Testis (tissue), 5 donors: ENCODE measurements at places on chromosomes 6 and 20. TPM values are rescaled to one million over a fixed set of nuclear protein-coding genes. Genes with fewer than 3 reads are reported as not detected.

DNA sequence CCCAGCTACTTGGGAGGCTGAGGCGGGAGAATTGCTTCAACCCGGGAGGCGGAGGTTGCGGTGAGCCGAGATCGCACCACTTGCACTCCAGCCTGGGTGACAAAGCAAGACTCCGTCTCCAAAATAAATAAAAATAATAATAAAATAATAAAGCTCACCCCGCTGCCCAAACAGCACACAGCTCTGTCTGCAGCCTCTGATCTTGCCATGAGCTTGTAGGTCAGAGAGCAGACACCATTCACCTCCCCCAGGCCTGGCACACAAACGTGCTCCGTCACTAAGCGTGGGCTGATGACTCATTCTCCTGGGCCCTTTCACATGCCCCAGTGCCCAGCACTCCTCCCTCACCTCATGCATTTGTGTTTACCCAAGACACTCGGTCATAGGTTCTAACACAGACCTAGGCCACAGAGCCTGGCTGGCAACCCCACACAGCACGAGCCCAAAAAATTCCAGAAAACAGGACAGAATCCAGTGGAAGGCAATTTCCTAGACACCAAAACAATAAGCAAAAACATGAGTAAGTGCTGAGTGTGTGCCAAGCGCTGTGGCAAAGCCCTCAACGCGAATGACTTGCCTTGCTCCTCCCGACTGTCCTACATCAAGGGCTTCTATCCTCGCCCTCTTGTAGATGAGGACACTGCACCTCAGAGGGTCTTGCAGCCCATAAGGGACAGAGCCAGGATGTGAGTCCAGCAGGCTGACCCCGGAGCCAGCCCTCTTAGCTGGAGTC, 18.0 kb downstream of the ATP9A start:
- peak; percentile 88 for DNase-seq

DNA sequence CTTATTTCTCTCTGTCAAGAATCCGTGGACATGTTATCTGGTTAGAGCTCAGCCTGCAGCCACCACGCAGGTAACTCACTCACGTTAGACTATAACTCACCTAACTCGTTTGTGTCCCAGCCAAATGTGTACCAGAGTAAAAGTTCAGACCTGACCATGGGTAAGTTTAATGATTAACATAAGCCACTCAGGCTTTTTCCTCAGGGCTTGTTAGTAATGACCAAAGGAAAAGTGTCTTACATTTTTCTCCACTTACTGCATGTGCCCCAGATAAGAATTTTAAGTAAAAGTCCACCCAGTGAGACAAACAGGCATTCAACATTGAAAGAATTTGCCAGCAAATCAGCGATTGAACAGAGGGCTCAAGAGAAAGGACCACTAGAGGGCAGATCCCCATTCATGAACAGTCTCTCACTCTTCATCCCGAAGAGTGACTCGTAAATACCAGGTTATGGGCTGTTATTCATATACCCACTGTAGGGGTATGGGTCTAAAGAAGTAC, at the start of gene PKHD1:
TSS of gene PKHD1 (minus strand) at position 116 of the 502 bp plus-strand sequence. CDS start 2,680 bp downstream, outside the sequence.
- no peak for DNase-seq

GRCh38 chr6:29355603-29356002, 13.1 kb downstream of the OR5V1 start:
- DNase-seq: no peak

- DNase-seq: peak; percentile 73
Observed at GRCh38 chr20:49400410-49400809, 82.1 kb downstream of the KCNB1 start.

GRCh38 chr20:47558295-47559066, 56.8 kb downstream of the NCOA3 start:
- no peak for DNase-seq

DNA sequence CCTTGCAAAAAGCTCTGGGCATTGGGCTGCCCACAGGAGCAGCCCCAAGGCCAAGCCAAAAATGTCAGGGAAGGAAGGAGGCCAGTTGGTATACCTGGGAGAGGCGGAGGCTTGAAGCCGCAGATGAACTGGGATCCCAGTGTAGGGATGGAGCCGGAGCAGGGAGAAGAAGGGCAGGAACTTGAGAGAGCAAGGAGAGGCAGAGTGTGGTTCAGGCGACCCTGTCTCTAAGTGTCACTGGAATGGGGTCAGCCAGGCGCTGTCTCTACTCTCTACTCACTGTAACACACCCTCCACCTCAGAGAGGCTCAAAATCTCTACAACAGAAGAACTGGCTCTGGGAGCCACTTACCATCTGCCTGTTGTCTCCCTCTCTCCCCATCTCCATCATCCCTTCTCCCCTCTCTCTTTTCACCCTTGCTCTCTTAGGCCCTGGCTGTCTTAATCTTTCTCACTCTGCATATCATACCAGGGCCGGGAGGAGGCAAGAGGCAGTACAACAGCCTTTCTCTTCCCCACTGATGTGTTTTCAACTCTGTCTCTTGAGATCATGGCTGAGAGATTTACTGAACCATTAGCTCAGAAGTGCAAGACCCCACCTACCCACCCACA, 93.3 kb downstream of the CRYBG1 start:
- no peak for DNase-seq

GRCh38 chr6:44381739-44382138, 5.8 kb upstream of the CDC5L start:
- DNase-seq: no peak

DNA sequence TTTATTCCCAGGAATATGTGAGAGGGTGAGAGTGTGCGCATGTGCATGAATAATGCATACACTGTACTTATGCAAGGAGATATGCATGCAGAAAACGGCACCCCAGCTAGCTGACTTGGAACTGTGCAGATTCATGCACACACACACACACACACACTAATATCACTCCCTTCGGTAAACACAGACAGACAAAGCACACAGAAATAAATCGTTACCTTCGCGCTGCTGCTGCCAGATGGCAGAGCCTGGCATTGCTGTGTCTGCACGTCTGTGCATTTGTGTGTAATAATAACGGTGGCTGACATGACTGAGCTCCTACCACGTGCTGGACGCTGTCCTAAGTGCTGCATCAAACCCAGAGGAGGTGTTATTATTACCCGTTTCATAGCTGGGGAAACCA, 36.8 kb downstream of the PREX1 start:
- no peak for DNase-seq

- DNase-seq: no peak
Observed at GRCh38 chr6:135481783-135482369, 15.7 kb downstream of the AHI1 start.

GRCh38 chr6:25340431-25341202, 61.4 kb downstream of the CARMIL1 start:
- no peak for DNase-seq

DNA sequence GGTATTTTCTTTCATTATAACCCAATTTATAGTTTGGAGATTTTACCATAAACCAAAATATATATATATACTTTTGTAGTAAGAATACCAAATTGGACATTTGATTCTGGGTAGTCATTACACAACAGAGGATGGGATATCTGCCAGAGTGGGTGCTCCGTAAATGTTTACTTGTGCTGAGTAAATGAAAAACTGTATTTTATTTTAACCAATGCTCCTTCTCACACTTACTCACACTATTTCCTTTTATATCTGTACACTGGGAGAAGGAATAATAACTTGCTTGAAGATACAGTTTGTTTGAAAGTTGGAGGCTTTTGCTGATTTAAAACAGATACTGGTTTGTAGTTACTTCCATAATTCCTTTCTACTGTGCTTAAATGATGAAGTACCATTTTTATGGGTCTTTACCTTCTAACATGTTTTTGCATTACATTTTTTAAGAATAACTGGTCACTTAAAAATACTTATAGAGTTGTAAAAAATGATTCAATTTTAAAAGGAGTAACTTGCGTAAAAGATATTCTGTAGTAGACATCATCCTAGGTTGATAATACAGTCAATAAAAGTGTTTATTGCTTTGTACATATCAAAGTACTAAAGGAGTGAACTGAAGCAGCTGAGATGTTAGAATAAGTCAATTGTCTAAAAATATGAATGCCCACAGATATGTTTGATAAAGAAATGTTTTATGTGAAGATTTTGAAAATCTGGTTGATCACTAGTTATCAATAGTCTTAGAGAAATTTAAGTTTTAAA, 411.7 kb downstream of the UTRN start:
- DNase-seq: no peak

DNA sequence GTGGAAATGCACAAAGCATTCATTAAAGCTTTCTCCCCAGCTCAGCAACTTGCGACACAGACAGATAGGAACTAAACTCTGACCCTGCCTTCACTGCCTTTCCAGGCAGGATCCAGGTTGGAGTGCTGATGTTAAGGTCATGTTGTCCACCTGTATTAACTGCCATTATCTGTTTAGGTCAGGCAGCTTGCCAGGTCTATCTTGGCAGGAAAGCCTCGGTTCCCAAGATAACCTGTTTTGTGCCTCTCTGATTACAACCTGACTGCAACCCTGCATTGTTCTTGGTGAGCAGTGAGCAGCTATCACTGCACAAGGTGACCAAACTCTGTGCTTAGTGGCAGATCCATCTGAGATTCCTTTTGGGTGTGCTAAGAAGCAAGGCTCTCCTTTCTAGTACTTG, 23.2 kb upstream of the ELOVL2 start:
- no peak for DNase-seq

DNA sequence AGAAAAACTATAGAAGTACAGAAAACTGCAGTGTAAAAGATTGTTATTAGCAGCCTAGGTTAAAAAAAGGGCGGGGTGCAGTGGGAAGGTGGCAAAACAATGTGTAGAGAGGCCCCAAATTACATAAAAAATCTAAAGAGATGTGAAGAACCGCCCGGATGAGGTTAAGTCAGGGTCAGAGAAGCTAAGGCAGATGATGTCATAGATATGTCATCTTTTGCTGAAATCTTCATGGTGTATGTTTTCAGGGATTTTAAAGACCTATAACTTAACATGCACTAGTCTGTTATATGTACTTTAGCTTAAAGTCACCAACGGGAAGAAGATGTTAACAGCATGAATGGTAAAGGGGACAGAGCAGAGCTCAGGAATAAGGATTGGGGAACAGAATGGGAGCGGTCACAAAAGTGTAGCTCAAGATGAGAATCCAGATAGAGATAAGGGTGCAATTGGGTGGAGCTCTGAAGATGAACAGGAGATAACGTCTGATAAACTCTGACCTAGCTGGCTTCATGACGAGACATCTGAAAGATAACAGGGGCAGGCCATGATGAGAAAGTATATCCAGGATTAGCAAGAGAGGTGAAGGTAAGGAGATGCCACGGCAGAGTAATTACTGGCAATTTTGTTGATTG, 83.4 kb downstream of the TFAP2A start:
- DNase-seq: no peak

DNA sequence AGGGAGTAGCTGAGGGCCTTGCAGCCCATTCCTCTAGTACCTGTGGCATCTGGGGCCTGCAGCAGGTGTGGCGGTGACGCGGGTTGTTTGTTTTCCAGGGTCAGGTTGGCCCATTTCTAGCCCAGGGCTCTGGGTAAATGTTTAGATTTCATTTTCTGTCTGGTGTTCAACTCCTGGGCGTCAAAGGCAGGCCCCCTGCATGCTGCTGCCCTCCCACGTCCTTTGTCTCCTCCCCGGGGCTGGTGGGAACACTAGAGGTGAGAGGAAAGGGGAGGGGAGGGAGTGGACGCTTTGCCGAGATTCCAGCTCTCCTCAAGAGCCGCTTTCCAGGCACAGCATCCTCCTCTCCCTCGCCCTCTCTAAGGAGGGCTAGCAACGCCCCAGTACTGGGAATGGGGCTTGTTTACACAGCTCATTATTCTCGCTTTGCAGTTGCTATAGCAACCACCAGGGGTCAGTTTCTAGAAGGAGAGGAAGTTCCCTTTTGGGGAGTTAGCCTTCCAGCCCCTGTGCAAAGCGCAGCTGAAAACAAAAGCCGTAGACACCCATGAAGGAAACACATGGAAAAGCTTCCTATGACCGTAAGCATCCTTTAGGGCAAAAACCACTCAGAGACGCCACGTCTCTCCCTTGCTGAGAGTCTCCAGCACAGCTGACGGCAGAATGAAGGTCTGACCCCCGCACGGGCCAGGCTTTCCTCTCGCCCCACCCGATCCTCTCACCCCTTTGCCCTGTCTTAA, 170.6 kb downstream of the LY86 start:
- peak; percentile 80 for DNase-seq

GRCh38 chr20:2301164-2301622, 5.4 kb downstream of the TGM3 start:
- DNase-seq: peak; percentile 49

DNA sequence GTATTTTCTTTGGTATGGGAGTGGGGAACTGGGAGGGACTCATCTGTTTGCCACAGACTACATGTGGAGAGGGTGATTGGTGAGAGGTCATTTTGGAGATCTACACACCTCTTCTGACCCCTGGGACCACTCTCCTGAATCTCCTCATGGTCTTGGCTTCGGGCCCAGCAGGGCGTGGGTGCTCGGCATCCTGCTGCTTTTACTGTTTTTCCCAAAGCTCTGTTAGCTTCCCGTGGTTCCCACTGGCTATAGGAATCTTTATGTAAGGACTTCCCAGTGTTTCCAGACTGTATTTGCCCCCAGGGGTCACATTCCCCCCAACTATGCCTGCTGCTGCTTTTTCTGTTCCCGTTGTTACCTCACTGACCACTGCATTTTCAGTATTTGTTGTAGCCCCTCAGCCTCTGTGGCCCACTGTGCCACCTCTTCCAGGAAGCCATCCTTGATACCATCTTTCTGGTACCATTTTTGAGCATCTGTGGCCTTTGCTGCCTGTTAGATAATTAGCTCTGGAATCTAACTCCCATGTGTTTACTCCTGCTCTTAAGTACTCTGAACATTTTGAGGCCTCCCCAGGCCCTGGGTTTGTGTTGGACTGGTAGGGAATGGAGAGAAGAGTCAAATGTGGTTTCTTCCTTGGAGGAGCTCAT, 14.9 kb downstream of the PLCG1 start:
- DNase-seq: no peak

DNA sequence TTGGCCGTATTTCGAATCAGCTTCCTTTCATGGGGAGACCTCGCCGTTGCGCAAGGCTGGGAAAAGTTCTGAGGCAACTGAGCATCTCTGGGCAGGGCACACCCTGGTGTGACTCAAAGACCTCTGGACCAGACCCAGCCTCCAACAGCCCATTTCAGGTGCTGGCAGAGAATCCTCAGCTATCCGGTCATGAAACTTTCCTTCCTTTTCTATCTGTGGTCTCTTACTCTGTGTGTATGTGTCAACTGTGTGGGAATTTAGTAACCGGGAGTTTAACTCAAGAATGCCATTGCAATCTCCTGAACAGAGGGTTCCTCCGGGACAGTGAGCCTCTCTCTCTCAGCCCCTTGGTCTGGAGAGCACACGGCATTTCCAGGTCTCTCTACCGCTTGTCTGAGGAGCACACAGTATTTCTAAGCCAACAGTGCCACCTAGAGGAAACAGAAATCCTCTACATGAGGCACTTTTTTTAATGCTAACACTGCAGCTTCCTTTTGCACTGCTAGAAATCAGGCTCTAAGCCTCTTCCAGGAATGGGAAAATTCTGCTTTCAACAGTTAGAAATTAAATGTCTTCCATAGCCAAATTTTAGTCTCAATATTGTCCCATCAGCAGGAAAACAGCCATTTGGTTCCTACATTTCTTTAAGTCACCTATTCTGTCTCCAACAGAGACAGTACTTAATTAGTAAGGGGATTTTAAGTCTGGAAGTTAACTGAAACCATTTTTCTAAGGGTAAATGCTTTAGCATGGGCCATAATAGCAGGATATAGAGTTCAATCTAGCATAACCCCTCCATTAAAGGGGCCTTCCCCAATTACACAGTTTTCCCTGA, 32.7 kb downstream of the PLN start:
- peak; percentile 48 for DNase-seq

LTA gene
- 2.0 TPM for polyA plus RNA-seq

VWA7 gene
- 2.7 TPM for polyA plus RNA-seq

DEFB118 gene
- not detected for polyA plus RNA-seq

ZNF311 gene
- polyA plus RNA-seq: 5.8 TPM

SLC22A2 gene
- 0.34 TPM for polyA plus RNA-seq

BLOC1S5 gene
- 8.4 TPM for polyA plus RNA-seq

GPLD1 gene
- 3.9 TPM for polyA plus RNA-seq
